ENCODE measurements at places on chromosomes 13 and 19.

DNA sequence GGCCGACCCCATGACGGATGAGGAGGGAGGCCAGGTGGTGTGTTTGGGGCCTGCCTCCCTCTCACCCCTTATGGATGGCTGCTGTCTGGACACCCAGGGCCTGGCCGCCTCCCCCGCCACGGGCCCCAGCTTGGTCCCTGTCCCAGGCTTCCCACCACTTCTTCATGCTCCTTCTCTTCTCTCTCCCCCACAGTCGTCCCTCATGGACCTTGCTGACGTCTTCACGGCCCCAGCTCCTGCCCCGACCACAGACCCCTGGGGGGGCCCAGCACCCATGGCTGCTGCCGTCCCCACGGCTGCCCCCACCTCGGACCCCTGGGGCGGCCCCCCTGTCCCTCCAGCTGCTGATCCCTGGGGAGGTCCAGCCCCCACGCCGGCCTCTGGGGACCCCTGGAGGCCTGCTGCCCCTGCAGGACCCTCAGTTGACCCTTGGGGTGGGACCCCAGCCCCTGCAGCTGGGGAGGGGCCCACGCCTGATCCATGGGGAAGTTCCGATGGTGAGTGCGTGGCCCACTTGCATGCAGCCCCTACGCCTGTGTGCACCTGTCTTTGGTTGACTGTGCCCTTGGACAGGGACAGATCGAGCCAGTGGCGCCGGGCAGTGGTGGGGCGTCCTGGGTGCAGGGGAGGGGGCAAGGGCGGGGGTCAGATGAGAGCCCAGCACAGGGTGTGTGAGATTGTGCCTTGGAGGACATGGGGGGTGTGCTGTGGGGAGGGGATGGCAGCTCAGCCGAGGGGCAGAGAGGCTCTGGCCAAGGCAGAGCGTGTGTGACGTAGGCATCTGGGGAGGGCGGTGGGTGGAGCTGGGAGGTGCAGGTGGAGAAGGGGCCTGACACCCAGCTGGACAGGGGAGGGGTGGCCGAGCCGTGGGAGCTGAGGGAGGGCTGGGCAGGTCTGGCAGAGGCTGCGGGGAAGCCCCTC is 16.8 kb downstream of the EPN1 start:
- no peak for DNase-seq

GRCh38 chr13:44541601-44542000 is 34.5 kb downstream of the TSC22D1 start:
- no peak for DNase-seq

DNA sequence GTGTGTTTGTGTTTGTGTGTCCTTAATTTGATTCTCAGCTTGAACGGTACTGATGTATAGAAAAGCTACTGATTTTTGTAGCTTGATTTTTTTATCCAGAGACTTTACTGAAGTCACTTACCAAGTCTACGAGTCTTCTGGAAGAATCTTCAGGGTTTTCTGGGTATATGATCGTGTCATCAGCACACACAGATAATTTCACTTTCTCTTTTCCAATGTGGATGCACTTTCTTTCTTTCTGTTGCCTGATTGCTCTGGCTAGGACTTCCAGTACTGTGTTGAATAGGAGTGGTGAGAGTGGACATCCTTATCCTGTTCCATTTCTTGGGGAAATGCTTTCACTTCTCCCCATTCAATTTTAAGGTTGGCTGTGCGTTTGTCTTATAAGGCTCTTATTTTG is 7.9 kb upstream of the LILRB1 start:
- DNase-seq, result no peak

GRCh38 chr13:50970956-50971355 is 61.4 kb downstream of the RNASEH2B start:
- no peak for DNase-seq

- DNase-seq, result no peak
Measured at GRCh38 chr13:76955193-76955592, 6.9 kb downstream of the ACOD1 start.

GRCh38 chr13:87080100-87080779 is 590.9 kb upstream of the SLITRK5 start:
- no peak for DNase-seq

DNA sequence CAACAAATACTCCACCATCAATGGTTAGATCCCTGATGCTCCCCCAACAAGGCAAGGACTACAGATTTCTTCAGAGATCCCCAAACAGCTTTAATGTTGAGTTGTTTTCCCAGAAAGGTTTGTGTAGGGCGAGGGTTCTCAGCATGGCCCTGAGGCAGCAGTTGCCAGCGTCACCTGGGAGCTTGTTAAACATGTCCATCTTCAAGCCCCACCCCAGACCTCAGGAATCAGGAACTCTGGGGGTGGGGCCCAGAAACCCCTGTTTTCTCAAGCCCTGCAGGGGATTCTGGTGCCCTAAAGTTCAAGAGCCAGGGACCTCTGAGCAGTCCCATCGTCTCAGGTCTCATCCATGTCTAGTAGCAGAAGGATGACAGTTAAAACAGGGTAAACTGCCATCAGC is 9.6 kb downstream of the EFNB2 start:
- DNase-seq, result no peak

DNA sequence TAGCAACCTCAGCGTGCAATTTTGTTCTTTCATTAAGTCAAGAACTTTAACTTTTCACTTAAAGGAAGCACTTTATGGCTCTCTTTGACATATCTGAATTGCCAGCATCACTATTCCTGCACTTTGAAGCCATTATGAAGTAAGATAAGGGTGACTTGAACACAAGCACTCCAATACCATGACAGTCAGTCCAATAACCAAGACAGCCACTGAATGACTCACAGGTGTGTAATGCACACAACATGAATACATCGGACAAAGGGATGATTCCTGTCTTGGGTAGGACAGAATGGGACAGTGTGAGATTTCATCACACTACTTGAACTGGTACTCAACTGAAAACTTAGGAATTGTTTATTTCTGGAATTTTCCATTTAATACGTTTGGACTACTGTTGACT is 233.7 kb upstream of the IPO5 start:
- no peak for DNase-seq

DNA sequence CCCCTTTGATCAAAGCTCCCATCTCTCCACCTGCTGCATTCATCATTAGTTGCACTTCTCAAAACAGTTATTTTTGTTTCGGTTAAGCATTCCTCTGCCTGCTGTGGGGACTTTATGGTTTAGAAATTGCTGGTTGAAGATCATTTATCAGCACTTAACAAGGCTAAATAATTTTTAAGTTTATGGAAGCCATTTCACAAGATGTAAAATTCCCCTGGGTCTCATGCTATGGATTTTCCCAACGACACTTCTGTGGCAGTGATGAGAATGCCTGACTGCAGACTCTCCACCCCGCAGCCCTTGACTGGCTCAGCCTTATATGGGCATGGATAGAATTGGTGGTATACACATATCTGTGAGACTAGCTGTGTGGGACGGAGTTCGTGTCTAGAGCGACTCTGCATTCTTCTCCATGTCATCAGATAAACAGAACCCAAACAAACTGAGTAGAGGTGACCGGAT is 52.8 kb downstream of the COL4A2 start:
- DNase-seq, result no peak

GRCh38 chr13:113063091-113063491 is 42.5 kb upstream of the F7 start:
- DNase-seq, result no peak

GRCh38 chr13:73222627-73223305 is 164.0 kb downstream of the KLF5 start:
- DNase-seq, result no peak

Data from BJ (cell line).